ENCODE measurements at places on chromosomes 11 and 22.

DNA sequence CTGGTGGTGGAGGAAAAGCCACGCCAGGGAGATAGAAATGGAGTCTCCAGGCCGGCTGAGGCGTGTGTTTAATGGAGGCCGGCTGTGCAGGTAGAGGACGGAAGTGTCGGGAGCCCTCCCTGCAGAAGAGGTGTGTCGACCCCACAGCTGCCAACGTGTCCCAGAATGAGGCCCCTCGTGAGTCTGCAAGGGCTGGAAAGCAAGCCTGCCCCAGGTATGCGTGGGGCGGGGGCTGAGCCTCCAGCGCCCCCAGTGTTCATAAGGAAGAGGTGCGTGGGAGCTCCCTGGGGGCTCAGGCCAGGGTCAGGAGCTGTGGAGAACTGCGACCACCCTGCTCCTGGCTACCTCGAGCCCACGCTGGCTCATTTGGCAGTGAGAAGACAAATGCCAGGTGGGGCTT lies 38.0 kb upstream of the JAM3 start:
- no peak for DNase-seq

DNA sequence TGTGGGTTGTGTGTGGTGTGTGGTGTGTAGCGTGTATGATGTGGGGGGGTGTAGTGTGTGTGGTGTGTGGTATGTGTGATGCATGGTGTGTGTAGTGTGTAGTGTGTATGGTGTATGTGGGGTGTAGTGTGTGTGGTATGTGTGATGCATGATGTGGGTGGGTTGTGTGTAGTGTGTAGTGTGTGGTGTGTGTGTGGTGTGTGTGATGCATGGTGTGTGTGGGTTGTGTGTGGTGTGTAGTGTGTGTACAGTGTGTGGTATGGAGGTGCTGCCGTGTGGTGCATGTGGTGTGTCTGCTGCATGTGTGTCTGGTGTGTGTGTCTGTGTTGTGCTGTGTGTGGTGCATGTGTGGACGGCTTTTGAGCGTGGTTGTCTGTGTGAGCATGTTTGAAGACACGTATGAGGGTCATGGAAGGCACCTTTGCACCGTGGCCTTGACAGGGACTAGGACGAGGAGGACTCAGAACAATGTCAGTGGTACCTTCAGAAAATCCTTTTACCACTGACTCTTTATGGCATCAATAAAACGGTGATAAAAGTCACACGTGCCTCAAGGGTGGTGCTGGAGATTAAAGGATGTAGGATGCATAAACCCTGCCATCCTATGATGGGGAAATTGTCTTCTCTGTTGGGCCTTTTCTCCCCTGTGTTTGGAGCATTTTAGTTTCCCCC lies 328.7 kb upstream of the B3GAT1 start:
- no peak for DNase-seq

DNA sequence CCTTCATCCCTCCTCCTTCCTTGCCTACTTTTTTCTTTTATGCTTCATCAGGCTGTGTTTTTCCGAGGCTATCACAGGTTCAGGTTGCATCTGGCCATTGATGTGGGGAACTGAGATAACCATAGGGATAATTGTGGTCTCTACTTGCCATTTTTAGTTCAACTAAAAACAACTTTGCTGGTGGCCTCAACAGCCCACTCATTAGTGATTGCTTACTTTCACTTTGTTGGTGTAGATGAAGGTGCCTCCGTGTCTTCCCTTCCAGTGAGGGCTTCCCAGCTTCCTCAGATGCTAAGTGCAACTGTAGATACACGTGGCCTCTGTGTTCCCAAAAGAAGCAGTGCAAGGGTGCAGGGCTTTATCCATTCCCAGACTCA lies 35.0 kb downstream of the KCNJ1 start:
- no peak for DNase-seq

DNA sequence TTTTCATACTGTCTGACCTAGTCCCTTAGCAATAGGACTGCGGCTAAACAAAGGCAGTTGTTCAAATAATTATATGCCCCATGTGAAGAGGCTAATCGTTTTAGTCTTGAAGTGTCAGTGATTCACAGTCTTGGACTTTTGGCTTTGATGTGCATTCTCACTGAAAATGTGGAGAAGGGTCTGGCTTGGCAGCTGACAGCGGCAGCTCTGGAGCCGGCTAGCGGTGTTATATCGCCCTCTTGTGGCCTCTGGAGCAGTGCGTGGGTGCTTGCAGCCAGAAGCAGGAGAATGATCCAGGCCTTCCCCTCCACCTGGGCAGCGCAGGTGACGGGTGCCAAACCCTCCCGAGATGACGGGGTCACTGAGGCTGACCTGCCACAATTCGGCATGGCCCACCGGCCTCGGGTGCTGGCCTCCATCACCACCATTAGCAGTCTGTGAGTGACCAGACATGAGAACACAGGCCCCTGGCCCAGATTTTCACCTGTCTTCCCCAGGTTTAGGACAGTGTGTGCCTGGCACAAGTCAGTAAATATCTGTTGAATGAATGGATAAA lies 90.3 kb upstream of the PITPNB start:
- peak; percentile 97 for DNase-seq

DNA sequence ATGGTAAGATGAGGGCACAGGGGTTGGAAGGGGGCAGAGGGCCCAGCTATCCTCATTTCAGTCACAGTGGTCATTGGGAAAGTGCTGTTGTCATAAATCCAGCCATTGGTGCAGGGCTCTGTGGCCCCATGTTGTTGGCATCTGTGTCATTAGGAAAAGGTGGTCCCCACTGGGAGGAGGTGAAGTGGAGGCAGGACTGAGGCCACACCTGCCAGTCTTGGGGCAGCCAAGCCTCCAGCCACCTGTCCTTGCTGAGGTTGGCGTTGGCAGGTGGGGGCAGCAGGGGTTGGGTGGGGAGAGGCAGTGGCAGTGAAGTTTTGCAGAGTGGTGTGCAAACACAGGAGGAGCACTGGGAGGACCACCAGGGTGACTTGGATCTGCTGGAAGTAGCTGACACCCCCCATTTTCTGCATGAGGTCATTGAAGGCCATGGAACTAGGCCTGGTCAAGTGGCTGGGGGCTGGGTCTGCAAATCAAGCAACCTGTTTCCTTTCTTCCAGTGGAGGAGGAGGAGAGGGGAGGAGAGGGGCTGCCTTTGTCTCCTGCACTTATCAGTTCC lies 25.3 kb downstream of the SLC22A6 start:
- DNase-seq = no peak

- DNase-seq = no peak
These were observed 107.5 kb downstream of the NXPE2 start for GRCh38 chr11:114785820-114786219.

GRCh38 chr11:93921695-93922468 lies 71.5 kb upstream of the VSTM5 start:
- peak; percentile 35 for DNase-seq

DNA sequence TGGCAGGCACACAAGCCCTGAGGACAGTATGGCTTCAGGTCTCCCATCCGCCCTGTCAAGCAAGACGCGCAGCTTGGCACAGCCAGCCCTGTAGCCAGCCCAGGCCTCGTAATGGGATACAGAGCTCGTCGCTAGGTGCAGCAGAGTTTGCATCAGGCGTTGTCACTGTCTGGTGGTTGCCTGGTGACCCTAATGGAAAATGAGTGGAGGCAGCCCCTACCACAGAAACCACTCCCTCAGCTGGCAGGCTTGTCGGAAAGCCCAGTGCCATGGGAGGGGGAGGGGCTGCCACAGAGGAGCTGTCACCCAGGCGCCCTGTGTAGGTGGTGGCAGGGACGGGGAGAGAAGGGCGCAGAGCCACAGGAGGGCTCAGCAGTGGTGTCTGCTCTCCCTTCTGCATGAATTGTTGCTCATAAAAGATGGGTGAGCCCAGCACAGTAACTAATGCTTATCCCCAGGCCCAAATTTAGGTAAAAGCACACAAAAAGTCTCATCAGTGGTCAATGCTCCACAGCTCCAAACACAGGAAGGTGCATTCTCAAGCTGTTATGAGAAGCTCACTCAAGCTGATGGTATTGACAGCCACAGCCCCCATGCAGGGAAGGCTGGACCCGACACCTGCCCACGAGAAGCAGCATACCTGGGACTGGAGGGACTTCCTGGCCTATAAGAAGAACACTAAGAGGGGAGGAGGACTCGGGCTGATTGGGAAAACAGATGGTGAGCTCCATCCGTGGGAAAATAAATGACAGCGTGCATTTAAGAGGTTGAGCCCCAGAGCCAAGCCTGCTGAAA lies 164.6 kb downstream of the ETS1 start:
- DNase-seq = no peak

GRCh38 chr22:22935546-22936157 lies 48.0 kb downstream of the IGLL5 start:
- no peak for DNase-seq

- no peak for DNase-seq
These were observed 65.2 kb upstream of the CTSC start for GRCh38 chr11:88402784-88403183.

GRCh38 chr11:119501777-119502405 lies 78.9 kb upstream of the THY1 start:
- no peak for DNase-seq

DNA sequence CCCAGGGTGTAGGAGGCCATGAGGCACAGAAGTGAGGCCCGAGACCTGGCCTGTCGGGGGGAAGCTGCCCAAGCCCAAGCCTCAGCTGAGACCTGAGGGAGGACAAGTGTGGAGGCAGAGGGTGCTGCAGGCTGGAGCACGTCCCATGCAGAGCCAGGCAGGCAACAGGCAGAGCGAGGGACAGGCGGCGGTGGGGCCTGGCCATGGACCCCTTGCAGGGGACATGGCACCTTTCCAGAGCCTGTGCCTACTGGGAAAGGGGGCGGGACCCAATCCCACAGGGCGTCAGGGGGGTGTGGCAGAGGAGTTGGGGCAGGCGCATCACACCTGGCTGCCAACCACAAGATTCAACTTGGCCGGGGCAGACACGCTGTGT lies 4.3 kb downstream of the TNNI2 start:
- no peak for DNase-seq
